AG09319 (cell line): ENCODE measurements at places on chromosomes 2 and 18.

DNA sequence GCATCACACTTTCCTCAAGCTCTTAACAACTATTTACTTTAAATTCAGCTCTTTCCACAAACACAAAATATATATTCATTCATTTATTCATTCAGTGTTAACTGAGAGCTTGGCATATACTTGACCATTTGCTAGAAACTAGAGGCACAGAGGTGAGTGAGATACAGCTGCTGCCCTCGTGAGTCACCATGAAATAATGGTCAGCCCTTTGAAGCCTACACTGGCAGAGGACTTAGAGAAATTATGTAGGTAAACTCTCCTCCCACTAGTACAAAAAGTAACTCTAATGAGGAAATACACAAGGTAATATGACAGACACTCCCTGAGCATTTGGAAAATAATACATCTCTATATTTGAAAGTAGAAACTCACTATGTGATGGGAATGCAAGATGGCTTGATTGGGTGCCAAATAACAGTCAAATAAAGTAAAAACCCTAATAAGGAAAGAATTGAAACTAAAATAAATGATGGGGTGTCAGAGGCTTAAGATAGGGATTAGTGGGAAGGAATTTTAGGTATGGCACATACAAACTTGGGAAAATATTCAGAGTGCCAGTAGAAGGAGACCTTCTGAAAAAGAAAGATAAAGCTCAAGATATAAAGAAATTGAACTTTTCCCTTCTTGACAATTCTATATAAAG is 61.1 kb downstream of the ANTXR1 start:
- no peak for DNase-seq

- no peak for DNase-seq
These were observed 205 bp downstream of the TET3 start for GRCh38 chr2:73984922-73985307.

- DNase-seq: no peak
These were observed 267.6 kb downstream of the BCL2 start for GRCh38 chr18:63051928-63052327.

DNA sequence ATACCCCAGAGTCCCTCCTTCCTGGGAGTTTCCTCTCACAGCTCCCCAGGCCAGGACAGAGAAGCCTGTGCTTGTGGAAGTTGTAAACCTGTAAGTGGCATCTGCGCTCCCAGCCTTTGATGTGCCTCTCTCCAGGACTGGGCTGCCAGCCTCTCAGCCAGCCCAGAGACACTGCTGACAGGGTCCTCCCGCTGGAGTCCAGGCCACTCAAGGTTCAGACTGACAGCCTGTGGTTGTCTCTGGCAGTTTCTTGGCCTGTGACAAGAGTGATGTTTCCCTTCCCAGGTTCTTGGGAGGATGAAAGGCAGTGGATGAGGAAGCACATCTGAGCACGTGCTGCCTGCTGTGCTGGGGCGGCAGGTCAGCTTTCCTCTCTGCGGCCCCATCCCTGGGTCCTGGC is 3.0 kb downstream of the SLC35F6 start:
- no peak for DNase-seq

GRCh38 chr2:85175369-85176299 is 42.4 kb downstream of the TCF7L1 start:
- no peak for DNase-seq

- peak; percentile 20 for DNase-seq
These were observed 701.6 kb downstream of the SATB2 start for GRCh38 chr2:198756166-198756565.

DNA sequence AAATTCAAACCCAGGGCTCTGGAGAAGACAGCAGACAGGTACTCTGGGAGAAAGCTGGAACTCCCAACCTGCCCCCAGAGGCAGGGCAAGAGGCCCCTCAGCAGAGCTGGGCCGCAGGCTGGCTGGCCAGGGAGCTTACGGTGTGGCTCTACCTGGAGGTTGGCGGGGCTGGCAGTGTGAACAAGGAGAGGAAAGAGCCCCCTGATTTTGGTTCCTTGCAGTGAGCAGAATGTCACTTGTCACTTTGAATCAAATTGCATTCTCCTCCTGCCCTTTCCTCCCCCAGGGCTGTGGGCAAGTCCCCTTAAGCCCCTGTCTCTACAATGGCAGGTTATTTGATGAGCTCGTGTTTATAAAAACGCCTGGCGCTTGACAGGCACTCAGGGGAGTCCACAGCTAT is 32.6 kb downstream of the MYO7B start:
- DNase-seq: no peak

GRCh38 chr18:49025426-49025766 is 74.6 kb upstream of the SMAD7 start:
- no peak for DNase-seq

- peak; percentile 43 for DNase-seq
These were observed 186.2 kb downstream of the DYM start for GRCh38 chr18:49274188-49274714.

- DNase-seq: no peak
These were observed 134.9 kb upstream of the ZNF236 start for GRCh38 chr18:76687304-76687962.

DNA sequence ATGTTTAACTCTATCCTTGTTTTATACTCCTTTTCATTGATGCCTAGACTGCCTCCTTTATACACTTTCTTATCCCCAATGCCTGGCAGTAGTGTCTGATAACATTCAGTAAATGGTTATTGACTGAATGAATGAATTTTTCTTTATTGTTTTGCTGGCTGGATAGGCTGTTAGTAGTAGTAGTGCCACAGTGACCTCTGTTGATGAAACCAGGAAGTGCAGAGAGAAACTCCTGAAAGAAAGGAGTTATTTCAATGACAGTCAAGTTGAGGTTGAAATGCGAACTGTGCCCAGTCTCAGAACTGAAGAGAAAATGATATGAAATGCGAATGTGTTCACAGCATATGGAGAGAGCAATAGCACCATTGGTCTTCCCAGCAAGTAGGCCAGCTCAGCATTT is 26.8 kb upstream of the SLC9A2 start:
- no peak for DNase-seq

DNA sequence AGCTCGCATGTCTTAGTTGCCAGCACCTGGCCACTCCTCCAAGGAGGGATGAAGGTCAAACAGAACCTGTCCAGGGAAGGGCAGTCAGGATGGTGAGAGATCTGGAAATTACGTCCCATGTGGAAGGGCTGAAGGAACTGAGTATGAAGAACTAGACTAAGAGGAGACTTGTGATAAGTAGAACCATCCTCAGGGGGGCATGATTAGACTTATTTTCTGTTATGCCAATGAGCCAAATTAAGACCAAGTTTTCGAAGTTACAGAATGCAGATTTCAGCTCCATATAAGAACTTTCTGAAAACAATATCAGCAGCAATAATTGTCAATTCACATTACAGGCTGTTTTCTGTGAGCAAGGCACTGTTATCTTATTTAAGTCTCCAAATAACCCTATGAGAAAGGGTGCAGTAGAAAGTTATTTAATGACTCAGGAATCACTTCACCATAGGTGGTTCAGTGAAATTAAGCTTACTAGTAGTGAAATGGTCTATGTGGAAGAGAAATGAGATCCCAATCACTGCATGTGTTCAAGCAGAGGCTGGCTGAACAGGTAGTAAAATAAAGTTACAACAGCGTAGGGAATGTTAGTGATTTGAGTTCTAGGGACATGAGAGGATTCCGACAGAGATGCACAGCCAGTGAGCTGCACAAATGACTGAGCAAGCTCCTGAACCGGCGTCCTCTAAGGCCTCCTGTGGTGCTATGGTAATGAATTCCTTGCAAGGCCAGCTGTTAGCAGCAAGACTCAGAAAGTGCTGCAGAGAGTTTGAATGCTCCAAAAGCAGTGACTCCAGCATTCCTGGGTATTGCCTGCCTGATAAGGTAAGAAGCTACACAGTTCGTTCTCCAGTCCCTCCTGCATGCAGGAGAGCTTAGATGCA is 4.5 kb upstream of the DYM start:
- DNase-seq: no peak

- DNase-seq: no peak
These were observed 128.7 kb downstream of the CTIF start for GRCh38 chr18:48667276-48668254.

DNA sequence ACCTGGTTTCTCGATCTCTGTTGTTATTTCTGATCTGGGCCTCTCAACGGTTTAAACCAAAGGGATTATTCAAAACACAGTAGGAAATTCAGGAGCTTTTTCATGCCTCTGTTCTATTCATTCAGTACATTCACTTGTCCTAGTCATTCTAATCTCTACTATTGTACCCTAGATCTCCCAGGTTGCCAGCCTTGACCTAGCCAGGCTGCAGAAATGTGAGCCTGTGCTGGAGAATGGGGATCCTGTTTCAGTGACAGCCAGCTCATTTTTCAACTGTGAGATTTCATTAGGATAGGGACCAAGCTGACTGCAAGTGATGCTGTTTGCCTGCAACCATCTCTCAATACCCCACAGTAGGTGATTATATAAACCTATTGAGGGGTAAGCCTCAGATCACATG is 186.2 kb downstream of the CMPK2 start:
- no peak for DNase-seq

DNA sequence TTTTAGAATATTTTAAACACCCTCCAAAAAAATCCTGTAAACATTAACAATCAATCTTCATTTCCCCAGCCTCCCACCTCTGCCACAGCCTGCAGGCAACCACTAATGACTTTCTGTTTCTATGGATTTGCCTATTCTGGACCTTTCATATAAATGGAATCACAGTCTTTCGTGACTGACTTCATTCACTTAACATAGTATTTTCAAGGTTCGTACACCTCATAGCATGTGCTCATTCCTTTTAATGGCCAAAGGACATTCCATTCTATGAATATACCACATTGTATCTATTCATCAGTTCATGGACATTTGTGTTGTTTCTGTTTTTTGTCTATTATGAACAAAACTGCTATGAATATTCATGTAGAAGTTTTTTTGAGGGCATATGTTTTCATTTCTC is 48.5 kb downstream of the NAT8 start:
- no peak for DNase-seq

- DNase-seq: no peak
These were observed 222.9 kb downstream of the PRKCE start for GRCh38 chr2:45874344-45874743.

DNA sequence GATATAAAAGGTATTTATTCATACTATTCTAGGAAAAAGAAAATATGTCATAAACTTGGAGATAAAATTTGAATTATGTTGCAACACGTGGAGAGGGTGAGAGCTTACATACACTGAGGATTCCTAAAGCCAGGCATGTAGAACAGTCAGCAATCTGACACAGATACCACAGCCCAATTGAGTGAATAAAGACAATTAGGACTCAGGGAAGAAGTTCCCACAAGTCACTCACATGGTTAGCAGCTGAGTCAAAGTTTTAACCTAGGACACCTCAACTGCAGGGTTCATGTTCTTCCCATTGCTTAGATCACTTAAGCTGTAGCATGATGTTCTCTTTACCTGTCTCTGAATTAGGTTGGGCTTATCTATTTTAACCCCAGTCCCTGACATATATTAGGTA is 189.5 kb downstream of the CMPK2 start:
- DNase-seq: no peak

DNA sequence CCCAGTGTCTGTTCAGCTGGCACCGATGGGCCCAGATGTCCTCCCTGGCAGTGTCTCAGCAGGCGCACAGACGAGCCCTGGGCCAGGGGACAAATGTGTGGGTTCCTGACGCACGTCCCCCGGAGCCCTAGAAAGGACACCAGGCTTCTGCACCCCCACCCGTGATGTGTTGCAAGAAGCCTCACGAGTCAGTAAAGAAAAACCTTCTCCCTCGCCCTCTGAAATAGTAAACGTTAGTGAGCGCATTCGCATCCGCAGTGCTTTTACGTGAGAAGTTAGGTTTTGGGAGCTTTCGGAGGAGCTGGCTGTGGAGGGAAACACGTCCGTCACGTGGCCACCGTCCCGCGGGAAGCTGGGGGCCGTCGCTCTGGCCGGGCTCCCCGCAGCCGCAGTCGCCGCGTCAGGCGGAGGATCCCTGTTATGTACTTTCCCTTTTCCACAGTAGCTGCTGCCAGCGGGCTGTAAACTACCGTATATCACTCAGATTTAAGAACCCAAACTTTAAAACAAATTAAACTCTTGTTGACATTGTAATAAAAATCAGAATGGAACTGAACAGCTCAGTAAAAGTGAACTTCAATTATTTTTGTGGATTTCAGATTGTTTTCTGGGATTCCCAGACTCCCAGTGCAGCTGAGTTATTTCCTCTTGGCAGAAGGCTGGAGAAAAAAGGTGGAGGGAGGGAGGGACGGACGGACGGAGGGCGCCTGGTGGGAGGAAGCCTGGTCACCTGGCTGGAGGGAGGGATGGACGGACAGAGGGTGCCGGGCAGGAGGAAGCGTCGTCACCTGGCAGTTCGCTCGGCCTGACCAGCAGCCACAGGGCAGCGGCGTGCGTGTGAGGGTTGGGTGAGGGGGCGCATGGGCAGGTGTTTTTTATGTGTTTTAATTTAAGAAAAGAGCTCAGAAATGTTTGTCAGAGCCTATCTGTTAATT is 112.1 kb downstream of the NFATC1 start:
- DNase-seq: no peak

DNA sequence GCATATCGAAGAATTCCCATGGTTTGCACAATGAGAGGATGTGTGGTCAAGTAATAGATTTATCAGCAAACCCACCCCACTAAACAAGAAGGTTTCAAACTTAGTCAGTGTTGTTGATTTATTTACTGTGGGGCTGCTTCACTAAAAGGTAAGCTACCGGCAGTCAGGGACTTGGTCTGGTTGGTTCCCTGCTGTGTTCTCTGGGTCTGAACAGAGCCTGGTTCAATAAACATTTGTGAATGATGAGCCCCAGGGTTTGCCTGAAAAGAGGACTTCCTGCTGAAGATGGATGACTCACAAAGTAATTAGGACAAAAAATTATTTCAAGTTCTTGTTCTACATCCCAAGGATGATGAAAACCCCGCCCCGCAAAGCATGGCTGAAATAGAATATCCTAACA is 108.3 kb downstream of the SPP2 start:
- DNase-seq: no peak

- DNase-seq: no peak
These were observed 550 bp upstream of the MALL start for GRCh38 chr2:110116033-110116710.

DNA sequence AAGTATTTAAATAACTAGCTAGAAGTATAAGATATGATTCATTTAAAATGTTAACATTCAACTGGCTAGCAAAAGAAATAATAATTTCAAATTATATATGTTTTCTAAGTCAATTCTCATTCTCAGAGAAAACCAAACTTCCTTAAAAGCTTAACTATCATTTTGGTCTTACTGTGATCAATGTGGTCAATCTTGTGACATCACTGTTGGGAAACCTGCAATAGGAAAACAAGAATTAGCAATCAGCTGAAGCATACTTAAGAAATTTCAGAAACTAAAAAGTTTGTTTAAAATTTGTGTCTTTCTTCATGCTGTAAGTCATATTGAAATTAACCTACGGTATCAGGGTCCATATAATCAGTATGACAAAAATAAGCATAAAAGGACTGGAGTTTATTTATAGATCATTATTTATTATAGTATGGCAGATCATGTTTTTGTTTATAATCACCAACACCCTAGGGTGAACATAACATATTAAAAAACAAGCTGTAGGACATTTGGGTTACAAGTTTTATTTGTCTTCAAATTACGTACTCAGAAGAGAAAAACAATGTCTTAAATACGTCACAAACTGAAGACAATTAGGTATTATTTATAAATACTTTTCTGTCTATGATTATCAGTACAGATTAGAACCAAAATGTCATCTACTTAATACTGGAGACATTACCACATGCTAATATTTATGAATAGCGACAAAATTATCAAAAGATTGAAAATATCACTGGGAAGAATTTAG is 60.5 kb downstream of the BAZ2B start:
- no peak for DNase-seq
